Thoracic aorta endothelial cell (primary cell): ENCODE measurements at places on chromosomes 12 and 14. TPM values are rescaled to one million over a fixed set of nuclear protein-coding genes. Genes with fewer than 3 reads are reported as not detected.

Gene PAPLN
- total RNA-seq, result 1.1 and 1.5 TPM in 2 replicates

Gene HOXC13
- not detected in 2 replicates for total RNA-seq

Gene TTC7B
- 57.3 and 62.5 TPM in 2 replicates for total RNA-seq

Gene MAP3K9
- under 0.01 and 0.07 TPM in 2 replicates for total RNA-seq

Gene CCDC175
- total RNA-seq, result not detected in 2 replicates

Gene RGS6
- not detected in 2 replicates for total RNA-seq

Gene TAS2R46
- 6.3 and 9.4 TPM in 2 replicates for total RNA-seq

Gene PLA2G1B
- not detected in 2 replicates for total RNA-seq

Gene PPM1H
- total RNA-seq, result 2.0 and 2.8 TPM in 2 replicates

Gene MYF5
- total RNA-seq, result not detected in 2 replicates

Gene CLEC1B
- total RNA-seq, result not detected in 2 replicates

Gene JPH4
- not detected in 2 replicates for total RNA-seq

Gene FOXN4
- not detected in 2 replicates for total RNA-seq

Gene GPR84
- total RNA-seq, result not detected in 2 replicates

Gene SPIC
- not detected in 2 replicates for total RNA-seq

Gene KCNH3
- 0.14 and 0.27 TPM in 2 replicates for total RNA-seq

Gene TSPAN19
- total RNA-seq, result not detected in 2 replicates

Gene TROAP
- 20.1 and 40.5 TPM in 2 replicates for total RNA-seq

Gene C14orf132
- 3.2 and 6.0 TPM in 2 replicates for total RNA-seq

Gene OTOGL
- 3.1 and 5.3 TPM in 2 replicates for total RNA-seq

Gene HOXC4
- total RNA-seq, result not detected in 2 replicates

Gene GNPTAB
- total RNA-seq, result 45.2 and 47.6 TPM in 2 replicates

Gene HOXC12
- total RNA-seq, result not detected in 2 replicates

Gene KLRF1
- 0.27 TPM in 1 of 2 replicates, not detected in the other for total RNA-seq

Gene RPS6KL1
- 9.8 and 12.5 TPM in 2 replicates for total RNA-seq

Gene RTN1
- total RNA-seq, result 0.93 and 1.1 TPM in 2 replicates
